DMS153 (cell line): ENCODE measurements at places on chromosomes 7 and 10.
A peak's percentile ranks its signal among the peaks of the same experiment; 100 is the strongest.

DNA sequence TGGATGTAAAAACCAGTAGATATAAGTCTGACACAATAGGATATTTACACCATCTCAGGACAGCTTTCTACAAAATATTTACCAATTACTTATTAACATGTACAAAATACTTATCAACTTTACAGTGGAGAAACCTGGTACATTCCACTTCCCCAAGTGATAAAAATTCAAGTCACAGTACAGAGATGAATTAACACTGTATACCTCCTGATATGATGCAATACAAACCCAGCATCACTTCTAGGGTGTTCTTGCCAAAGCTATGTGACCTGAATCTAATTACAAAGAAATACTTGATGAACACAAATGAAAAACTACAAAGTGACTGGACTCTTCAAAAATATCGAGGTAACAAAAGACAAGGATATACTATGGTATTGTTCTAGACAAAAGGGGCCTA is 156.4 kb upstream of the FGFR2 start:
- DNase-seq, result no peak

- DNase-seq, result no peak
Observed at GRCh38 chr10:130175074-130175473, 38.9 kb downstream of the GLRX3 start.

GRCh38 chr10:101292194-101293006 is 61.6 kb upstream of the BTRC start:
- DNase-seq, result no peak

DNA sequence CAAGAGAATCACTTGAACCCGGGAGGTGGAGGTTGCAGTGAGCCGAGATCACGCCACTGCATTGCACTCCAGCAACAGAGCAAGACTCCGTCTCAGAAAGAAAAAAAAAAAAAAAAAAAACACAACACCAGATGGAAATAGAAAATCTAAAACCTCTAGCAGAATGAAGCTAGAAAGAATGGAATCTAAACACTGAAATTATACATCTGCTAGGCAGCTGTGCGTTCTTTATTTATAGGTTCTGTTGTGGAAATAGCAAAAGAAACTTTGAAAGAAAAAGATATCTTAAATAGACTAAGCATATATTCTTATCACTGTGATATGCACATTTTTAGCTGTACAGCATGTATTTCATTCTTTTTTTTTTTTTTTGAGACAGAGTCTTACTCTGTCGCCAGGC is 17.1 kb downstream of the BMPR1A start:
- DNase-seq, result no peak

DNA sequence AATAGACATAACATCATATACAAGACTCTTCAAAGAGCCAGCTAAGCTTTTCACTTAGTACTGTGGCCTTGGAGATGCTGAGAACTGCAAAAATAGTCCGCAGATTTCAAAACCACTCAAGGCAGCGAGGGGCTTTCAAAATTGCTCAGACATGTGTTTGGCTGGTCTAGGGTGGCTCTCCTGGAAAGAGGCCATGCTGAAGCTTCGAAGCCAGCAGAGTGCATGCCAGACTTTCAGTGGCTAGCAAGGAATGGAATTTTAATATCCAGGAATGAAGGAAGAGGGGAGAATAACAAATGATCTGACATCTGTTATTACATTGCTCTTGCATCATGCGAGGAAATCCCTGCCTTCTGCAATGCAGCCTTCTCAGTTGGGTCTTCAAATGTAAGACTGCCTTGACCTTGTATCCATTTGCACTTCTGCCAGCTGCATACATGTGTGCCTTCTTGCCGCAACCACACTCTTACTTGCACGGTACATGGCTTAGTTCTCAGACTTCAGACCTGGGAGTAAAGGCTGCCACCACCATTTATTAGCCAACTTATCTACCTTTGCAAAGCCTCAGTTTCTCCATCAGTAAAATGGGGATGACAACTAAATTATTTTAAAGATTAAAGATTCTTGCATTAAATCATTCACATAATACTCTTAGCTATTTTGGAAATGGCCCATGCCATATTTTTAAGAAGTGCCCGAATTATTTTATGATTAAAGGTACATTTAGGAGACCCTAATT is 55.9 kb downstream of the ITIH5 start:
- DNase-seq, result no peak

- no peak for DNase-seq
Observed at GRCh38 chr7:30308389-30308788, 24.0 kb downstream of the ZNRF2 start.

DNA sequence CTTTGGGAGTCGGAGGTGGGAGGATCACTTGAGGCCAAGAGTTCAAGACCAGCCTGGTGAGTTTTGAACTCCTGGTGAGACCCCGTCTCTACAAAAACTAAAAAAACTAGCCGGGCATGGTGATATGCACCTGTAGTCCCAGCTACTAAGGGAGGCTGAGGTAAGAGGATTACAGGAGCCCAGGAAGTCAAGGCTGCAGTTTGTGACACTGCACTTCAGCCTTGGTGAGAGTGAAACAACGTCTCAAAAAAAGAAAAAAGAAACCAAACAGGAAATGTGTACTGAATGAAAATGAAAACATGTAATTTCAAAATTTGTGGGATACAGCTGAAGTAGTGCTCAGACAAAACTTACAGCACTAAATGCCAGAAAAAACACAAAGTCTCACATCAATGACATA is 7.6 kb downstream of the ARHGAP12 start:
- no peak for DNase-seq

DNA sequence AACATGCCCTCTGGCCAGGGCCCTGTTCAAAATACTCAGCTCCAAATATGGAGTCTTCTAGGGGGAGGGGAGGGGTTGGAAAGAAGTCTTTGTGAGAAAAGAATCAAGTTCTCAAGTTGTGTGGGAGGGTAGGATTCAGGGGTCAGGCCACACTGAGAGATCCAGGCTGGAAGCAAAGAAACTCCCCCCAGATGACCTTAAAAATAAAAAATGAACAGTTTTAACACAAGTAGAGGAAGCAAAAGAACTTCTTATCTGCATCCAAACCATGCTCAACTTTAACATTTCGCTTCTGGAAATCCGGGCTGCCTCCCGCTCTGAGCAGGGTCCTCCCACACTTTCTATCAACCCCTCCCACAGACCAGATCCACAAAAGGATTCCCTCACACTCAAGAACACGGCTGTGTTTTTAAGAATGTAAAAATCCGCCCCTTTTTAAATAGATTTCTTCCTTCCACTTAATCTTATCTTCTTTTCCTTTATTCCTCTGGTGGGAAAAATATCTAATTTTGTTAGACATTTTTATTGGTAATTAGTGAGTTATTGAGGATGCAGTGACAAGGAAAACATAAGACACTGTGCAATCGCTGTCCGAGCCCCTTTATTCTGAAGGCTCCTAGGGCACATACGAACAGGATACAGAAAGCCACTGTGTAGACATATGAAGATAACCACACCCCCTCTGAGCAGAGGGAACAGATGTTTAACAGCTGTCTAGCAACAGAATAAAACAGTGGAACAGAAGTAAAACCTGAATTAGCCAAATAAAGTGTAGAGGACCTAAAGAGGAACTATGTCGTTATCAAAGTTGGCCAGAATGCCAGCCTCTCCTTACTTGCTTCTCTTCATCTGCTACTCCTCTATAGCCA is 43.8 kb downstream of the CYTH3 start:
- DNase-seq, result no peak

GRCh38 chr7:86644282-86645224 is 844 bp downstream of the GRM3 start:
- no peak for DNase-seq

- no peak for DNase-seq
Observed at GRCh38 chr7:33477719-33478480, 348.5 kb downstream of the BBS9 start.

DNA sequence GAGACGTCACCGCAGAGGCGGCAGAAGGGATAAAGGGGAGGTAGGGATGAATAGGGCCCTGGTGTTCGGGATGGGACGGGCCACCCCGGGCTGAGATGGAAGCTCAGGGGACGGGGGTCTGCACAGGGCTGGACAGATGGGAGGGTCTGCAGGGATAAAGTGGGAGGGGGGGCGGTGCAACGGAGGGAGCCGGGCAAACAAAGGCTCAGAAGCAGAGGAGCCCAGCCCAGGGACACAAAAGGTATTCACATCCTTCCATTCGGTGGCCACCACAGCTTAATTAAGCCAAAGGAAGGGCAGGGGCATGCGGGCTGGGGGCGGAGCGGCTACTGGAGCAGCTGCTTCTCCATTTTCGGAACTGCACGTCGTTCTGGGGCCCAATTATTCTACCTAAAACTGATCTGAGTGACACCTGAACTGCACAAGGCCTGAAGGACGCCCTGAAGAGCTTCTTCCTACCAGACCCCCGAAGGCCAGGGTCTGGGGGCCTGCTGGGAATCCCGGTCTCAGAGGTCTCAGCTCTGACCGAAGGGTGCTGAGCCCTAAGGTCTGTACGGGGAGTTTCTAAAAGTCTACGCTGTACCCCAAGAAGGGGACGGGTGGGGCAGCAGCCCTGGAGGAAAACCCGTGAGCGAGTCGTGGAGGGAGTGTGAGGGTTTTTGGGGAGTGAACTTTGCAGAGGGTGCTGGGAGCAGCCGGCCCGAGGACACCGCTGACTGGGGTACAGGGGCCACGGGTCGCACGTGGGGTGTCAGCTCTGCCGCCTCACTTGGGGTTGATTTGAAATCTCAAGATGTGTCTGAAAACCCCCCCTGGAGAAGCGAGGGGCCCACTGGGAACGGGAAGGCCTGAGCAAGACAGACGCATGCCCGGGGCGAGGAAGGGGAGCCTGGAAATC is 334.8 kb downstream of the DNAJB6 start:
- DNase-seq, result no peak

GRCh38 chr10:86391986-86392722 is 25.6 kb upstream of the GRID1 start:
- DNase-seq, result no peak

GRCh38 chr10:27741173-27742091 is 4.2 kb downstream of the MKX start:
- no peak for DNase-seq

- DNase-seq, result peak; percentile 32
Observed at GRCh38 chr10:114115661-114116445, 58.1 kb downstream of the CCDC186 start.

- DNase-seq, result no peak
Observed at GRCh38 chr7:68456469-68456868, 1141.8 kb upstream of the AUTS2 start.

DNA sequence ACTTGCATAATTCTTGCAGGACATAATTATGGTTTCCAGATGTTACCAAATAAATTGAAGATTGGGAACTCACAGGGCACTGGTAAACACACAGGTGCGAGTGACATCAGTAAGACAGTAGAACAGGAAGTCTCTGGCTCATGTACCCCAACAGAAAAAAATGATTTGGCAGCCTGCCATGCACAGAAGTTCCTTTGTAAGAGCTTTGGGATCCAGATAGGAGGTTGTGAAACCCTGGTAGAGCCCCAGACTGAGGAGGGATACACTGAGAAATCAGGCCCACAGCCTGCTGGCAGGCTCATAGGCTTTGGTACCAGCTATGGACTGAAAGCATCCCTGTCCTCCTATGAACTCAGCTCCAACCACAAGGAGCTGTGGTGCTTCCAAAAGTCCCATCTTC is 118.0 kb downstream of the COBL start:
- DNase-seq, result peak; percentile 8

DNA sequence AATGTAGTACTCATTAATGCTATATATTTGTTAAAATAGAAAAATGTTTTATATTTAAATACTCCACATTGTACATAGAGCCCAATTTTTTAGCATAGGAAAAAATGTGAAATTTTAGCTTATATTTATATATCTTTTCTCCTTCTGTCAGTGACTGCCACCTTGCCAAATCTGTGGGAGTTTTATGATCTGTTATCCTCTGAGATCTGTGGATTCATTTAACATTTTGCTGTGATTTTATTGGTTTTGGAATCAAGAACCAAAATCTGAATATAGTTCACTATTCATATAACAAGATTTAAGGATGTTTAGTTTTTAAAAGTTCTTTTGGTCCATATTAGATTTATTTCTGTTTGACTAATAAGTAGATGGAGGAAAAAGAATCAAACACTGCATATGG is 127.9 kb downstream of the PPP1R9A start:
- no peak for DNase-seq

DNA sequence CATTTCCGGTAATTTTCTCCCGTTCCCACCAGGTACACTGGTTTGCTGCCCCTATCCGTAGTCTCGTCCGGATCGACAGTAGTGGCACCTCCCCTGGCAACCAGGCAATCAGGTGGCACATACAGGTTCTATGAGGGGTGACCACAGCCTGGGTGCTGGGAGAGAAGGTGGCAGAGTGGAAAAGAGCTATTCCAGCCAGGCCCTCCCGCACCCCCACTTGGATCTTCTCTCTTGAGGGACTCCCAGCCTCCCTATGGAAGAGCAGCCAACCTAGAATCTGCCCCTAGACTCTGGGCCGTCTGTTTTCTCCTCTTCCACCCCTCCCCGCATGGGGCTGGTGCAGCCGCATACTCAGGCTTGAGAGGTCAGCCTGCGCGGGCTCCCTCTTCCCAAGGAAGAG is 58.6 kb downstream of the GPR26 start:
- DNase-seq, result no peak

- DNase-seq, result peak; percentile 30
Observed at GRCh38 chr10:71604324-71605018, 115.1 kb downstream of the C10orf105 start.

DNA sequence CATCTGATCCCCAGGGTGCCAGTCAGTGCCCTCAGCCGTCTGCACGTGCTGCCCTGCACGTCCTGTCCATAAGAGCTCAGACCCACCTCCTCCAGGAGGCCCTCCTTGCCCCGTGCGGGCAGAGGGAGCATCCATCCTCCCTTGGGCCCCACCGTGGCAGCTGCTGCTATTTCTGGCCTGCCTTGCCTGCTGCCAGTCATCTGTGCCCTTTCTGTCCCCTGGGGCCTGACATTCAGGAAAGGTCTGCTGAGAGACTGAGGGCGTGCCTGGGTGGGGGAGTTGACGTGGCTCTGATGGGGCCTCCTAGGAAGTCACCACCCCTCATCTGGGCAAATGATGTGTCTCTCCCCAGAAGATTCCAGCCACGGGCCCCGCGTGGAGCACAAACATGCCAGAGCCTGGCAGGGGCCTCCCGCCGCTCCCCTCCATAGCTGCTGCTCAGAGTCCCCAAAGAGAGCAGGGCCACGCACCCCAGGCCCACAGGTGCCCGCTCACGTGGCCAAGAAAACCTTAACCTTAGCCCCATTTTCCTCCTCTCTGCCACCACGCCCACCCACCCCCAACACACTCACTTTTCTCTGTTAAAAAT is 21.8 kb downstream of the DPYSL4 start:
- no peak for DNase-seq

- no peak for DNase-seq
Observed at GRCh38 chr10:119225083-119225658, 17.8 kb downstream of the GRK5 start.
